Fibroblast of the aortic adventitia (primary cell): ENCODE measurements at places on chromosomes 5 and 9. TPM values are rescaled to one million over a fixed set of nuclear protein-coding genes. Genes with fewer than 3 reads are reported as not detected.

AJM1 gene
- total RNA-seq: 1.1 and 1.3 TPM in 2 replicates

IFNA14 gene
- total RNA-seq: not detected in 2 replicates

PITX1 gene
- 1.5 TPM in 1 of 2 replicates, not detected in the other for total RNA-seq

NOXA1 gene
- 0.36 and 0.74 TPM in 2 replicates for total RNA-seq

ENTPD8 gene
- not detected in 2 replicates for total RNA-seq

MSANTD3 gene
- total RNA-seq: 50.9 and 76.1 TPM in 2 replicates

BTNL8 gene
- total RNA-seq: not detected in 2 replicates

CBY3 gene
- total RNA-seq: not detected in 2 replicates

SOX30 gene
- 0.09 TPM in 1 of 2 replicates, not detected in the other for total RNA-seq

CDX1 gene
- 0.18 and 0.65 TPM in 2 replicates for total RNA-seq

SLC6A7 gene
- total RNA-seq: not detected in 2 replicates

ZNF366 gene
- not detected in 2 replicates for total RNA-seq

TMEM215 gene
- total RNA-seq: not detected in 2 replicates

ADAMTS19 gene
- 0.09 TPM in 1 of 2 replicates, not detected in the other for total RNA-seq

UBE2QL1 gene
- under 0.01 and 0.25 TPM in 2 replicates for total RNA-seq

NIPSNAP3A gene
- 52.9 and 56.6 TPM in 2 replicates for total RNA-seq

SLC36A3 gene
- not detected in 2 replicates for total RNA-seq

NEUROG1 gene
- total RNA-seq: not detected in 2 replicates

SLC25A2 gene
- total RNA-seq: 0.72 TPM in 1 of 2 replicates, not detected in the other

OBP2B gene
- not detected in 2 replicates for total RNA-seq

NUTM2F gene
- not detected in 2 replicates for total RNA-seq

ANKRD18B gene
- 1.9 TPM in 1 of 2 replicates, not detected in the other for total RNA-seq

CDC25C gene
- total RNA-seq: 0.16 and 8.9 TPM in 2 replicates

PDGFRB gene
- total RNA-seq: 111 and 180 TPM in 2 replicates

ZNF782 gene
- 2.3 and 7.1 TPM in 2 replicates for total RNA-seq

ALDH7A1 gene
- 33.6 and 67.5 TPM in 2 replicates for total RNA-seq

ADAMTSL2 gene
- total RNA-seq: 0.16 TPM in 1 of 2 replicates, not detected in the other

RGS7BP gene
- total RNA-seq: 0.72 and 1.1 TPM in 2 replicates

DNAJB5 gene
- total RNA-seq: 6.9 and 9.6 TPM in 2 replicates

IL3 gene
- not detected in 2 replicates for total RNA-seq

FAM169A gene
- total RNA-seq: under 0.01 and 0.16 TPM in 2 replicates

PCDHB13 gene
- 0.27 and 0.65 TPM in 2 replicates for total RNA-seq

CLIC3 gene
- total RNA-seq: 4.3 and 5.2 TPM in 2 replicates

PTPRD gene
- total RNA-seq: 11.5 and 13.7 TPM in 2 replicates

FXN gene
- total RNA-seq: 2.4 and 8.7 TPM in 2 replicates

SLC35A4 gene
- total RNA-seq: 17.0 and 28.0 TPM in 2 replicates

PCDHB9 gene
- 0.41 and 1.2 TPM in 2 replicates for total RNA-seq

INSYN2B gene
- 7.8 and 19.7 TPM in 2 replicates for total RNA-seq

GGTA1 gene
- 0.18 TPM in 1 of 2 replicates, not detected in the other for total RNA-seq

TUSC1 gene
- total RNA-seq: 10.5 and 11.3 TPM in 2 replicates

C9orf50 gene
- 0.98 TPM in 1 of 2 replicates, not detected in the other for total RNA-seq
